Liver (tissue), 10 donors: ENCODE measurements at places on chromosomes 2 and 18. TPM values are rescaled to one million over a fixed set of nuclear protein-coding genes. Genes with fewer than 3 reads are reported as not detected.

GRCh38 chr18:79962835-79963657, 1.4 kb upstream of the HSBP1L1 start:
- H3K27me3 ChIP-seq = no peaks in the 10 kb centered on the region
- H3K4me3 ChIP-seq = no peak overlapping the region
- no peaks in the 10 kb centered on the region for H3K36me3 ChIP-seq

- no peaks in the 10 kb centered on the region for H3K36me3 ChIP-seq
- peaks cover 18% of the 10 kb centered on the region for H3K4me1 ChIP-seq
- no peak for DNase-seq
These were observed 10.6 kb upstream of the BOK start for GRCh38 chr2:241547781-241548450.

The HOXD12 gene
- polyA plus RNA-seq = not detected

DNA sequence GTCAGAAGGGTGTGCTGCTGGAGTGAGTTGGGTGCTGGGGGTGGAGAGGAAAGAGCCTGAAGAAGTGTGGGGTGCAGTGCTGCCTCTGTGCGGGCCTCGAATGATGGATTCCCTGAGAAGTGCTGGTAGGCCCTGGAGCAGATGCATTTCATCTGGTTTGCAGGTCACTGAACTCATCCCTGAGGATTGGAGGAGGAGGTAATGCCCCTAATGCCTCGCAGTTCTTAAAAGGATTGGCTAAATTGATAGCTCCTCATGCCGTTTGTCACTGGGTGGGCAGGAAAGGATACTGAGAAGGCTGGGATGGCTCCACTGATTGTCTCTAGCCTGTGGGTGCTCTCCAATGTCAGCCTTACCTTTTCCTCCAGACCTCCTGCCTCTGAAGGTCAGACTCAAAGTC, 74.1 kb downstream of the CTIF start:
- no peak overlapping the region for H3K4me3 ChIP-seq
- no peak overlapping the region for H3K27ac ChIP-seq
- no peaks in the 10 kb centered on the region for H3K27me3 ChIP-seq
- H3K36me3 ChIP-seq = no peaks in the 10 kb centered on the region
- H3K4me1 ChIP-seq = peaks cover 6% of the 10 kb centered on the region

DNA sequence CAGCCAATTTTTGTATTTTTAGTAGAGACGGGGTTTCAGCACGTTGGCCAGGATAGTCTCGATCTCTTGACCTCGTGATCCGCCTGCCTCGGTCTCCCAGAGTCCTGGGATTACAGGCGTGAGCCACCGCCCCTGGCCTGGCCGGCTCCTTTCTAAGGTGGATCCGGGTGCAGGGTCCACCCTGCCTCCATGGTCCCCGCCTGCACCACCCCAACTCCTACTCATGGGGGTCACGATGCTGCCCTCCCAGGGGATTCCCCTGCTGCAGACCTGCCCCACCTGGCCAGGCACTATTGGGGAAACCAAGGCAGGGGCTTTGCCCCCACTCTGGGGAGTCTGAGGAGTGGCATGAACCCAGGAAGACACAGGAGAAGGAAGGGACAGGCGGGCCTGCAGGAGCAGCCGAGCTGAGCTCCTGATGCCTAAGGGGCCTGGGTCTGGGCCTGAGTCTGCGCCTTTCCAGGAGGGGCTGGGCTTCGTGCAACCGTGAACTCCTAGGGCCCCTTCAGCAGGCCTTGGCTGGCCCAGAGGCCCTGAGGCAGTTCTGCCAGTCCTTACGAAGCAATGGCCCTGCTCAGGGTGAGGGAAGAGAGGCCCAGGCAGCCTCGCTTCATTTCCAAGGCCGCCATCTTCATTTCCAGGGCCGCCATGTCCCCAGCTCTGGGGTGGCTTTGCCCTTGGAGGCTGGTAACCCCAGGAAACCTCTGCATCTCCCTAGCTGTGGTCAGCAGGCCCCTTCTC, 67.2 kb upstream of the SMAD7 start:
- H3K27me3 ChIP-seq = no peaks in the 10 kb centered on the region
- no peak overlapping the region for H3K27ac ChIP-seq
- H3K4me1 ChIP-seq = no peaks in the 10 kb centered on the region
- H3K4me3 ChIP-seq = no peak overlapping the region
- H3K36me3 ChIP-seq = no peaks in the 10 kb centered on the region

DNA sequence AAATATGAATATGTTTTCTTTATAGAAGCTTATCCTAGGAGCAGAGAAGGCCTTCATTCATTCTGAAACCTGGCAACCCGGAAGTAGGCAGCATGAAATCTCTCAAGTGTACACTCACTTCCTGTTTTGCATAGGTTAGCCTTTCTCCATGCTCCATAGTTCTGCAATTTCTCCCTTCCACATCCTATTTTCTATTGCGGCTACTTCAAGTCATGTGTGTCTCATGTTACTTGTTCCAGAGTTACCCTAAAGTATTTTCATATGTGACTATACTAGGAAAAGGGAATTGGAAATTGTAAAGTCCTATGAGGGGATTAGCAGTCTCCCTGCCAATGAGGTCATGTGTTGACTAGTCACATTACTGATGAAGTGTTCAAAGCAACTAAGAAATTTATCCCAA, 320.6 kb downstream of the NCKAP5 start:
- no peak for DNase-seq
- no peaks in the 10 kb centered on the region for H3K36me3 ChIP-seq

DNA sequence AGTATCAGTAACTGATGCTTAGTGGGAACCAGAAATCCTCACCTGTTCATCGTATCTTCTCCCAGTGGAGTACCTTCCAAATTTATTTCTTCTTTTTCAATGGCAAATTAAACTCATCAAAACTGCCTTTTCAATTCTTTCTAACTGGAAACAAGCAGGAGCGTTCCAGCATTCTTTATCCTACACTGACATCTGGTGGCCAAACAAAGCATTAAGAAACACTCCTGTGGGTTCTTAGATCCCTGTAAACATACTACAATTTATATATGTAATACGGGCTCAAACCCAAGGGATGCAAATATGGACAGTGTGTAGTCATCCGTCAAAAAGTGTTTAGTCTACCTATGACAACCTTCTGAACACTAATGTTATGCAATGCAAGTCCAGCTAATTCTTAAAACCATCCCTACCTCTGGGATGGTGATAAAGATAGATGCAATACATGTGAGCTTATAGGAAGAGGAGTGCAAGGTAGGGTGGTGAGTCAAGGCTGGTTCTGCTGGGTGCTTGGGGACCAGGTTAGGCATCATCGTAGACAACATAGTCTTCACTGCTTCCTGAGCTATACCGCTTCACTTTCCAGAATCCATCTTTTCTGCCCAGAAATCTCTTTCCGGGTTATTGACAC, 375.0 kb downstream of the CTNNA2 start:
- DNase-seq = no peak
- no peak overlapping the region for H3K27ac ChIP-seq
- H3K4me1 ChIP-seq = no peaks in the 10 kb centered on the region
- H3K36me3 ChIP-seq = no peaks in the 10 kb centered on the region

DNA sequence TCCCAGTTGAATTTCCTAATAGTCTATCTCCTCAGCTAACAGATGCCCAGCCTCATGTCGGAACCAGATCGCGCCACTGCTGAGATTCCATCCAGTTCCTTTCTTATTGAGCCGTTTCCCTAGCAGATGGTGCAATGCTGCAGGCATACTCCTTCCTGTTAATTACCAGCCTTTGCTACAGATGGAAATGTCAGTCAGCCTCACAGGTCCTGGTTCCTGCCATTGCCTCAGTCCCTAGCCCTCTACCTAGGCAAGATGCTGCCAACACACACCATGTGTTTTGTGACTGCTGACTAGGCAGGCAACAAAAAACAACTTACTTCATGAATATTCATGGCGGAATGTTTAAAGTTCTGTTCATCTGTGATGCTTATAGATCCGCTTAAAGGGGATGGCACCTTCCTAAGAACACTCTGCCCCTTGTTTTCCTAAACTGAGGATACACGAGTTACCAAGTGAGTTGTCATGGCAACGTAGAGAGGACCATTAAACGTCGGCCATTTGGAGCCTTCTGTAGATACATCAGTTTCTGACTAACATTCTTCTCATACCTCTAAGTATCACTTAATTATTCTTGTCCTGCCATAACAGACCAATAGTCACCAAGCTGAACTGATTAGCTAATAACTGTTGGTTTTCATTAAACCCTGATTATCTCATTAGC, 749.5 kb downstream of the RNF144A start:
- H3K36me3 ChIP-seq = no peaks in the 10 kb centered on the region
- no peak for DNase-seq
- no peak overlapping the region for H3K27ac ChIP-seq
- H3K27me3 ChIP-seq = no peaks in the 10 kb centered on the region

The KCNJ13 gene
- 0.79 TPM for polyA plus RNA-seq

DNA sequence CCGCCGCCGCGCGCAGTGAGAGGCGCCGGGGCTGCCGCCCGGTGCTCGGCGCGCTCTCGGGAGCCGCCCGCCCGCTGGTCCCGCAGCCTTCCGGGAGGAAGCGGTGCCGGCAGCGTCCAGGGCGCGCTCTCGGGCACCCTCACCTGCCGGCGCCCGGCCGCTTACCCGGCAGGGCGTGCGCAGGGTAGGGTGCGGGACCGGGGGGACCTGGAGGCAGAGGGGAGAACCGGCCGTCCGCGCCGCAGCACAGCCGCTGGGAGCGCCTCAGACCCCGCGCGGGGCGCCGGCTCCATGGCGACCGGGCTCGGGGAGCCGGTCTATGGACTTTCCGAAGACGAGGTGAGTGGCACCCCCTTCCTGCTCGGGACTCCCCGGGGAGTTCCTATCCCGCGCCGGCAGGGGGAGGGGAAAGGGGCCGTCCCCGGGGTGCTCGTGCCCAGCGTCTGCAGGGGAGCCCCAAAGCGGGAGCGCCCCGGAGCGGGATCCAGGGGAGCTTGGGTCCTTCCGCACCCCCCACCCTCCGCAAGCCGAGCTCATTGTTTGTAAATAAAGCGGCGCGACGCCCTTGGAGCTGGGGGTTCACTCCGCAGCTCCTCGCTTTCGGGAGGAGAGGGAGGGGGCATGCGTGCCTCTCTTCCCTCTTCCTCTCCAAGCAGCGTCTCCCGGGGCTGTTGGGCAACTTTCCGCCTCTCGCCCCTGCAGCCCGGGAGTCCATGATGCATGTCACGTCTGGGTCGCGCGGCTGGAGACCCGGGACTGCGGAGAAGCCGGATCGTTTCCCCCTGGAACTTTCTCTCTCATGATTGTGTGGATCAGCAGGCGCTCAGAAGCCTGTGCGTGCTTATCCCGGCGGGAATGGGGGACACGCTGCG, 580 bp downstream of the NEDD4L start:
- DNase-seq = peak; percentile 64
- H3K27me3 ChIP-seq = no peaks in the 10 kb centered on the region
- H3K36me3 ChIP-seq = no peaks in the 10 kb centered on the region
- H3K4me3 ChIP-seq = peak overlapping the region; percentile 95

DNA sequence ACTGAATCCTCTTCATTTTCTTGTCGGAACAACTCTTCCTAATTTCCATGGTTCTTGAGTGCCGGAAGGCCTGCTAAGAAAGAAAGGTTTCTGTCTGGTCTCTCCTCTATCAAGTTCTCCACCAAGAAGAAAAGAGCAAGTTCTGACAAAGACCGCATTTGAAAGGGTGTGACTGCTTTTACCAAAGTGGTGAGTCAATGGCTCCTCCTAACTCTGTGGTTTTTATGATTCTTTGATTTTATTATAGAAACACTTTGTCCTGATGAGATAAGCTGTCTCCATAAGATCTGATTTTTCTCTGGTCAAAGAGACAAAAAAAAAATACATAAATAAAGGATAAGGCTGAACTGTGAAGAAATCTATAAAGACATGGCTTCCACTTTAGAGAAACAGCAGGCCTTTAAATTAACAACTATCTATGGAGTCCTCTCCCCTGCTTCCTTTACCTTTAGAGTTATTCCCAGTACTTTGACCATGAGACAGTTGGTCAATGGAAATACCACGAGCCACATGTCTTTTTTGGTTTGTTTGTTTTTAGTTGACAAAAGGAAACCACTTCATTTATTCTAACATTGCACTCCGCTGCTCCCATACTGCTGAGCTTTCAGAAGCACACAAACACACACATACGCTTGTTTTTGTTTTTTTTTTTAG, 67.7 kb downstream of the REL start:
- peaks cover 18% of the 10 kb centered on the region for H3K36me3 ChIP-seq
- no peaks in the 10 kb centered on the region for H3K27me3 ChIP-seq
- no peak overlapping the region for H3K4me3 ChIP-seq
- no peak for DNase-seq
- H3K27ac ChIP-seq = no peak overlapping the region
